ENCODE measurements at places on chromosomes 1 and 21. TPM values are rescaled to one million over a fixed set of nuclear protein-coding genes. Genes with fewer than 3 reads are reported as not detected.
A peak's percentile ranks its signal among the peaks of the same experiment; 100 is the strongest.

DNA sequence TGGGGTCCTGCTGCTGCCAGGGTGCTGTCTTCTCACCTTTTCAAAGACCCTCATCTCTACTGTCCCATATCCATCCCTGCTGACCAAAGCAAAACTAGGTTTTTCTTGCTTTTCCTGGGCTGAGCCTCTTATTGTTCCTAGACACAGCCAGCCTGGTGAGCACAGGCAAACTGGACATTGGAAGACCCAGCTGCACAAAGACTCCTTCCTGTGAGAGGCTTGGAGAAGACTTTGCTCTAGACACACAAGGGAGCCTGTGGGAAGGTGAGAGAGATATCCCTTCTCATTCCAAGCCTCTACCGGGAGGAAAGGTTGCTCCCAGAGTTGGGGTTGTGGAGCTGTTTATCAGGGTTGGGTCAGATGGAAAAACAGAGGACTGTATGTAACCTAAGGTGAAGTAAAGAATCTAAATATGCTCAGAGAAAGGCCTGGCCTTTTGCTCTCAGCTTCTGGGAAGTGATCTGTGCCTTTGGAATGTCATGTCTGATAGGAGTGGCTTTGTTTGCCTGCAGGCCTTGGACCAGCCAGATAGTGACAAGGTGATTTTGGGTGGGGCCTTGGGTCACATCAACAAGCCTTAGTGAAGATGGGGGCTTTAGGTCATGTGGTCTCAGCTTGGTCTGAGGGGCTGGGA, 87.6 kb upstream of the RUNX1 start:
- H3K4me3 ChIP-seq, result no peak overlapping the region
- H3K36me3 ChIP-seq, result no peaks in the 10 kb centered on the region
- H3K27ac ChIP-seq, result no peak overlapping the region
- H3K4me1 ChIP-seq, result no peaks in the 10 kb centered on the region

DNA sequence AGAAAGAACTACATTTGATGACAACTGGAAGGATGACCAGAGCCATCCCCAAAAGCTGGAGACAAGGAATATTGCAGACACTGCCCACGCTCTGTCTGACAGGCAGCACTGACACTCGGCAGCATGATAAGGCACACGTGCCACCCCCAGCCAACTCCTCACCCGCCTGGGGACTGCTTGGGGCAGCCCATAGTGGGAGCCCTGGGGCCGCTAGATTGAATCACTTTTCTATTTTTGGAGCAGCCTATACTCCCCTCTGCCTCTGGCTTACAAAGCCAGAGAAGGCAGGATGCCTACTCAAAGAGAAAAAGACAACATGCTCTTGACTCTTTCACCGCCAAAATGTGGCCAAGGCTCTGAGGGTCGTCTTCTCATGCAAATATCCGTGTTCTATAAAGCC, 1.3 kb downstream of the SMG5 start:
- no peak for DNase-seq
- H3K4me3 ChIP-seq, result peak overlapping the region; percentile 98
- H3K27me3 ChIP-seq, result no peaks in the 10 kb centered on the region
- peaks cover 27% of the 10 kb centered on the region for H3K36me3 ChIP-seq

Gene UBL4B
- not detected for total RNA-seq

DNA sequence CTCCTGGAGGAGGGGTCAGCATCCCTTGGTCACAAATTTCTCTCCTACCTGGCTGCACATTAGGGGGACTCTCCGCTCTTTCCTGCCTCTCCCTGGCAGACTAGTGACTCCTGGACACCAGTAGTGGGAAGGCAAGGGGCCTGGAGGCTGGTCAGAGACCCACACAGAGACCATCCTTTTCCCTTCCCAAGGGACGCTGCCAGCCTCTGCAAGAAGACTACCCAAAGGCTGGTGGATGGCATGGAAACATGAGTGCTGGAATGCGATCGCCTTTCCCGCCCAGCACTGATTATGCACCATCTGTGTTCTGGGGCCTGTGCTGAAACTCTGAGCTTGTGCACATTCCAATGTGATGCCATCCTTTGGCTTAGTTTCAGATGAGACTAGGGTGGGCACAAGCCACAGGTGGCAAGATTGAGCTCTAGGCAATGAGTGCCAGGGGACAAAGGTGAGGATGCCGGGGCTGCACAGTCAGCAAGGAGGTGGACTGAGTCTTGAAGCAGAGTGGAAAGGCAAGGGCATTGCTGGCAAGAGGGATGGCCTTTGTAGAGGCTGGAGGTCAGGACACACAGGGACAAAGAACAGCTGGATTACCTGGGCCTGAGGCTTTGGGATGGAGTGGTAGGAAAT, 12.6 kb upstream of the EPS8L3 start:
- DNase-seq, result no peak
- no peak overlapping the region for H3K27ac ChIP-seq
- peaks cover 3% of the 10 kb centered on the region for H3K27me3 ChIP-seq
- no peaks in the 10 kb centered on the region for H3K4me1 ChIP-seq
- H3K4me3 ChIP-seq, result no peak overlapping the region
- H3K36me3 ChIP-seq, result no peaks in the 10 kb centered on the region

GRCh38 chr1:22476566-22476965, 24.9 kb downstream of the ZBTB40 start:
- H3K27ac ChIP-seq, result no peak overlapping the region
- peaks cover 3% of the 10 kb centered on the region for H3K36me3 ChIP-seq
- H3K27me3 ChIP-seq, result no peaks in the 10 kb centered on the region

Measured in H9 (cell line).